ENCODE measurements at places on chromosomes 11 and 22.

DNA sequence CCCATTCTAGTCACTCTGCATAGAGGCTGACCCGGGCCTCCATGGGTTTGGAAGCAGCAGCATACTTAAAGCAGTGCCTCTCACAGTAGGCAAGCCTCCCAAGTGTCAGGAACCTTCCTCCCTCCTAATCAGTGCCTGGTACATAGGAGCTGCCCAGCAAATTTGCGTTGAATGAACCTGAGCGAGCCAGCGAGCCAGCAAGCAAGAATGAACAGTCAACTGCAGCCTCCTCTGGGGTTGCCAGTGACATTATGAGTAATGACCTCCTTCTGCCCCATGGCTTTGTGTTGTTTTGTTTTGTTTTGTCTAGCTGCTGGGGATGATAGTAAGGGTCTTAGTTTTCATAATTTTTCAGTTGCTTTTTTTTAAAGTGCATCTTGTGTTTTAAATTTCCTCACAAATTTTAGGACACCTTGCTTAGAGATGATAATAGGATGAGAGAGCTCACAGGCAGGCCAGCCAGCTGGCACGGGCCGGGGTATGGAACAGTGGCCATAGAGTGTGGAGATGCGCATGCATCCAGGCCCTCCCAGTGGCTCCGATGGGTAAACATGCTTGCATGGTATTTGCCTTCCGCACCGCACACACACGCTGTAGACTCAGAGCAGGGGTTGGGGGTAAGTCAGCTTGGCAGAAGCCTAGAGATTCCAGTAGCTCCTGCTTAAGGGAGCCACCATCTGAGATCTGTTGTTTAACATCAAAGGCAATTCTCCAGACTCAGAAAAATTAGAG lies 36.1 kb downstream of the TTC12 start:
- DNase-seq = no peak

GRCh38 chr11:105838668-105839384 lies 183.2 kb downstream of the MSANTD4 start:
- no peak for DNase-seq

DNA sequence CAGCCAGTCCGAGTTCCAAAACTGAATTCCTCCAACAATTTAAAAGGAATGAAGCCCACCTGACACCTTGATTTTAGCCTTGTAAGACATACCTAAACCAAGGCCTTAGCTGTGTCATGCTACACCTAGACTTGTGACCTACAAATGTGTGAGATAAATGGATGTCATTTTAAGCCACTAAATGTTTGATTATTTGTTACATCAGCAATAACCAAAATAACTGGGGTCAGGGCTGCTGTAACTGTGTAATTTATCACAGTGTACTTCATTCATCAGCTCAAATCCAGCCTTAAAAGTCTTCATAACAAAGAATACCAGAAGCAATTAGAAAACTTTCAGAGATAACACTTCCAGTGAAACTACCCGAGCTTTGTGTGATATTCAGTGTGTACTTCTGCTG lies 673.0 kb upstream of the ANO3 start:
- DNase-seq = no peak

GRCh38 chr11:2202071-2202899 lies 30.7 kb upstream of the TH start:
- DNase-seq = no peak

- DNase-seq = no peak
Measured at GRCh38 chr11:75238595-75239440, 1.8 kb upstream of the TPBGL start.
